GM23338 (cell line): ENCODE measurements at places on chromosomes 5 and 9. TPM values are rescaled to one million over a fixed set of nuclear protein-coding genes. Genes with fewer than 3 reads are reported as not detected.

DNA sequence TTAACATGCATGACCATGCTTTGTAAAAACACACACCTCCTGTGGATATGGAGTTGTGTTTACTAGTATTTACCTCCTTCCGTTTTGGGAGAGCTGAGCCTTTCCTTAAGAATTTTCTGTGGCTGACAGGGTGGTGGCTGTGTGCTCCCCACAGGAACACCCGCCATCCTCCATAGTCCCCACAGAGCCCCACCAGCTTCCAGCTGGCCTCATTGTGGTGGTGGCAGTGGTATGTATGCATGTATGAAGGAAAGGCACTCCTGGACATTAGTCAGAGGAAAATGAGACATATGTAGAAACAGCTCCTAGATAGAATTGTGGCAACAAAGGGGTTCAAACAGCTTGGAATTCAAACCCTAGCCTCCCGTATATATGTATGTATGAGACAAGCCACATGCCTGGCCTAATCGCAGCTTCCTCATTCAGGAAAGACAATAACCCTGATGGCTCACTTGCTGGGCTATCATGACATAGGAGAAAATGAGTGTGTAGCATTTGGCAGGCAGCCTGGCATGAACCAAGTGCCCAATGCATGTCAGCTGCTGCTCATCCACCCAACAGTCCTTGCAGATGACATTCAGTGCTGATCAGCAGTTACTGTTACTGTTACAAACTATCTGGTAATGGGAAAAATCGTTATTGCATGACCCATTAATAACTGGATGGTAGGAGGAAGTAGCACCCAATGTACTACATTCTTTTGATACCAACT lies 459.7 kb downstream of the EBF1 start:
- peak; percentile 2 for DNase-seq

- DNase-seq = no peak
These were observed 12.1 kb downstream of the EXD3 start for GRCh38 chr9:137410891-137411249.

DNA sequence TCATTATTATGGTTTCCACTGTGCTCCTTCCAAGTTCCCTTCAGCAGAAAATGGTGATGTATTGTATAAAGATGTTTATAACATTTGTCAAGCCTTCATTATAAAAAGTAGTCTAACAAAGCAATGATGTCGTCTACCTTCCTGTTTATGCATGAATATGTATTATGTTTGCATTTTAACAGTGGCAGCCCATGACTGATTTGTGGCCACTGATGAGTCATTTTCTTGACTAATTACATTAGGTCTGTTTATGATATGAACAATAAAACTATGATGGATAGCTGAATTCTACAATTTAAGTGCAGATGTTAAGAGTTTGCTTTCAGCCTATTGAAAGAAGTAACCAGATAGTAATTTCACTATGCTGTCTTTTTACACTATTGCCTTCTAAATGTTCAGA lies 75.4 kb upstream of the ADAMTS19 start:
- DNase-seq = no peak

GRCh38 chr9:18260521-18260920 lies 213.4 kb upstream of the ADAMTSL1 start:
- no peak for DNase-seq

FRRS1L gene
- total RNA-seq = 0.78 and 1.1 TPM in 2 replicates

TRIM7 gene
- 0.56 and 0.66 TPM in 2 replicates for total RNA-seq

CYSRT1 gene
- 1.4 and 2.0 TPM in 2 replicates for total RNA-seq

PLEKHG4B gene
- total RNA-seq = 43.7 and 54.8 TPM in 2 replicates
